Thyroid gland (tissue), 4 donors: ENCODE measurements at places on chromosomes 2 and 18.
A peak's percentile ranks its signal among the peaks of the same experiment; 100 is the strongest.

- DNase-seq = no peak
These were observed 3.6 kb upstream of the DLX2 start for GRCh38 chr2:172106108-172106961.

GRCh38 chr2:203909261-203909967 is 27.1 kb upstream of the ICOS start:
- DNase-seq = no peak

DNA sequence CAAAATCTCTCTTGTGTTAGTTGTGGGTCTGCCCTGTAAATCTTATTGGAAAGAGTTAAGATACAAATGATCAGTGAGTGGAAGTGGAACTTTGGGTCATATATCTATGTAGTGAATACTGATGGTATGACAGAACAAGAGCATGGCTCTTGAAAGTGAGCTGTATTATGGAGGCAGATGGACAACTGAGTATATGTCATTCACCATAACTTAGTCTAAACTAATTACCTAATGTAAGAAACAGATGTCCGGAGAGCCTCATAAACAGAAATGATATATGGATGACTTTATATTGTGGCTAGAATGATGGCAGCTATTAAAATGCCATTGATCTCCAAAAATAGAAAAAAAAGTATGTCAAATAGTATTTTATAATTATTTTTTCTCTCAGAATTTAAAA is 72.4 kb downstream of the FASTKD2 start:
- DNase-seq = no peak

DNA sequence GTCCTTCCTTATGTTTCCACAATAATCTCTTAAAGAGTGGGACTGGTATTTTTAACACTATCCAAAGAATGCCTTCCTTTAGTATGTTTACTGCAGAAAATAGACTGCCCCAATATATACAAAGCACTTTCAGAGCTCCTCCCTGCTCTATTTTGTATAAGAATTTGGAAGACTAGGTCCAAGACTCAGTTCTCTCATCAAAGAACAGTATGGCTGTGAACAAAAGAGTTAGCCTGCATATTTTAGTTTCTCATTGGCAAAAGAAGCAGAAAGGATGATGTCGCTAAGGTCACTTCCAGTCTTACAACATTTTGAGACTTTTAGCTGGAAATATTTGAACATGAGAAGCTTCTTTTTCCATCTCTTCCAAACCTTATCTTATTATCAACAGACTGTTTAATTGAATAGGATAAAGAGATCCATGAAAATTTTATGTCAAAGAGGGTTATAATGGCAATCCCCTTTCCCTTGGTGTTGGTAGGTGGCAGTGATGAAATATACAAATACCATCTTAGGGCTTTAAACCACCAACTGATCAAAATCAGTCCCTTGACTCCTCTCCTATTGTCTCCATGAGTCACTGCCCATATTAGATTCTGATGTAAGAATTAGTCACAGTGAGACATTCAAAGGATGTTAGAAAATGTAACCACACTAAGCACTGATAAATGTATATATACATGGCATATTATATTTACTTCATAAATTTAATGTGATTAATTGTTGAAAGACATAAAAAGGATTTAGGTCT is 266.9 kb upstream of the DSEL start:
- DNase-seq = no peak

GRCh38 chr2:188279093-188279445 is 12.6 kb upstream of the GULP1 start:
- no peak for DNase-seq

DNA sequence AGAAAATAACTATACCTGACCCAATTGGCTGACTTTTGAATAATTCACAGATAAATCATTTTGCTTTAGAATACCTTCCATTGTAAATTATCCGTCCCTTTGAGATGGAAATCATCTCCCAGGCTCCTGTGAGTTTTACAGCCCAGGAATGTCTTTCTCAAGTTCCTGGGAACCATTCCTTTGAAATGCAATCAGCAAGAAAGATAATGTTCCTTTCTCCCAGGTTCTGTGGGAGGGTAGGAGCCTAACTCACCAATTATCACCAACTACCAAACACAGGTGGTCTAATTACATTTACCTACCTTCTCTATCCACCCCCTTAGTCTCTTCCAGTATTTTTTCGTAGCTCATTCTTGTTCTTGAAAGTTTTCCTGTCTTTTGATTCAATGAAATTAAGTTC is 1016.0 kb downstream of the SOCS6 start:
- no peak for DNase-seq

DNA sequence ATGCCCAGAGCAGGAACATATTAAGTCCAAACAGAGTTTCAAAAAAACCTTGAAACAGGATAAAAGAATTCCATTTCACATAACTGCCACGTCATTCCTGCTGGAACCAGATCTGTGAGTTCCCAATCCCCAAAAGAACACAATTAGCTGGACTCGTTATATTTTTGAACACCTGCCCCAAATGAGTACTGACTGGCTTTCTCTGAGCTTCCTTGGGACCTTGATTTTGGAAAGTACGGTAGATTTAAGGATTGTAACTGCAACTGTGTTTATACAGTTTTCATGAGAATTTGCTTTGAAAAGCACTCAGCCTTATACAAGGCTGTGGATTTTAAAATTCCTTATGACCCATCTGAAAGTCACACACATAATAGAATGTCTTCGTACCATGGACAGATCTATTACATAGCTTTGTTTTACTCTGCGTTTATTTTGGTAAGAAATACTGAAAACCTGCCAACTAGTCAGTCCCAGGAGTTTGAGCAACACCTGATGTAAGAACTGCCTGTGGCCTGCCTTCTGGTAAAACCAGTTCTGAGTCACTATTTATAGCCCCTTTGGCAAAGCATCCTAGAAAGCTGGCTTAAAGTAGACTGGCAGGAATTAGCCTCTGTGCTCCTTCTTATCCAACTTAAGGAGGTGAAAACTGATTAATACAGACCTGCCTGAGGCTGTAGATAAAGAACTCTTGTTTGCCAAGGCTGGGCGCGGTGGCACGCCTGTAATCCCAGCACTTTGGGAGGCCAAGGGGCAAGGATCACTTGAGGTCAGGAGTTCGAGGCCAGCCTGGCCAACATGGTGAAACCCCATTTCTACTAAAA is 48.1 kb downstream of the MERTK start:
- peak; percentile 74 for DNase-seq

GRCh38 chr18:57352761-57353136 is 392 bp downstream of the ST8SIA3 start:
- DNase-seq = no peak

DNA sequence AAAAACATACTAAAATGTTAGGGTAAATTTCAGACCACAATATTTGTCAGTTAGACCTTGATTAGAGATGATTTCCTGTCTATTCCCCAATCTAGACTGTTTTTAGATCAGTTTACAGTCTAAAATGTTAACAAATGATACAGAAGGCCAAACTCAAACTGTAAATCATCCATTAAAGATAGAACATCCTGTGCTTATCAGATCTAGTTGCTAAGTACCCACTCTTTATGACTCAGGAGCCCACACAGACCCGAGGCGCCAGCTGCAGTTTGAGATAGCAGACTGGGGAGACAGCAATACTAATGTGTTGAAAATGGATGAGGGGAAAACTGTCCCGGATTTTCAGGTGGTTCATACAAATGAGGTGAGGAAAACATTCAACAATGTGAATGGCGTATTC is 113.3 kb downstream of the SCG2 start:
- no peak for DNase-seq

DNA sequence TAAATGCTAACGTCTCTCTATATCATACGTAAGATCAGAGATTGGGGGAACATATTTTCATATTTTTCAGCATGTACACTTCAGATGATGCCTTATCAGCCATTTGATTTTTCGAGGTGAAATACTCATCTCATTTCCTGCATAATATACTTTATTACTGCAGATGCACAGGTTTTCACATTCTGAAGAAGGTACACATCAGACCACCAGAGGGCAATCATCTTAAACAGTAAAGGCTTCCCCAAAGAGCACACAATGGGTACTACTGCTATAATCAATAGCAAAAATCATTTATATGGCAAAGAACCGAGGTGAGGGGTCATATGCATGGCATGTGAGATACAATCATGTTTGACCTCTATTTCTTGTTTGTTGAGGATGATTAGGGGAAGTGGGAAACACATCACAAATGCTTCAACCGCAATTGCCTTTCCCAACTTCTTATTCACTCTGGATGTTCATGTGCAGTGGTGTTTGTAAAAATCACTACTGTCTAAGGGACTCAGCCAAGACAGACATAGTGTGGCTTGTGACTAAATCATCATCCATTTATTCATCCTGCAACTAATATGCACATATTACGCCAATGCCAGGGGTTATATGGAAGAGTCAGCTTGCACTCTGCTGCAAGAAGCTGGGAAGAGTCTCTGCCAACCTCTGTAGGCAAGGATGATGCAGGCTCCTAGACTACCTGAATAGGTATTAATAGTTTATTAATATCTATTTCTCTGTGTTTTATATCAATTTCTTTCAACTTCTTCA is 118.7 kb downstream of the EPB41L3 start:
- DNase-seq = no peak

DNA sequence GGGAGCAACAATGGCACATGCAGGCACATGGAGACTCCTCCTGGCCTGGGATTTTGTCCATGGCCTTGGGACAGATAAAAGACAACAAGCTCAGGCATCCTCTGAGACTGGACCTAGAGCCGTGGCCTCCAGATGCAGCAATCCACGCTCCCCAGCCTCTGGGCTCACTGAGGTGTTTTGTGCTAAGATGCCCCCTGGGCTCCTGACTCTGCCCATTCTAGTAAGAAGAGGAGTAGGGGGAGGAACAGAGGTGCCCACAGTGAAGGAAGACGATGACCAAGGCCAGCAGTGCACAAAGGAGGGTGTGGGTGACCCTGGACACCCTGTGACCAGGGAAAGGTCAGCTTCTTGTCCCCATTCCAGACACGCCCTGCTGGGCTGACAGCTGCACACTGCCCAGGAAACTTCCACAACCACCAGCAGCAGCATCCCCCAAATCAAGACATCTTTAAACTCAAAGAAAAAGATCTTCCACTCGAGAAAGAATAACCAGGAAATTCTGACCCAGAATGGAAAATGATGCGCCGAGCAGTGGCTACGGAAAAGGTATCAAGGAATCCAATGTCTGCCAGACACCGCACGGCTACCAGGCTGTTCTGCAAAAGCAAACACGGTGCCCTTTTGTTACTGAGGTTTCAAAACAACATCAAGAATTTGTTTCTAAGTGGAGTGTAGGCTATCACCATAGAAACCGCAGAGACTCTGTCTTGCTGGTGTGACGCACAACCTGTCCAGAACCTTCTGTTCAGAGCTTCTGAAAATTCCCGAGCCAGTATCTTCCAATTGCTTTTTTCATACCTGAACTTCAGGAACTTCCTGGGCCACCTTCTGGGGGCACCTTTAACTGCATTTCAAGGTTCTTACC is 65.5 kb downstream of the ZNF516 start:
- peak; percentile 48 for DNase-seq

DNA sequence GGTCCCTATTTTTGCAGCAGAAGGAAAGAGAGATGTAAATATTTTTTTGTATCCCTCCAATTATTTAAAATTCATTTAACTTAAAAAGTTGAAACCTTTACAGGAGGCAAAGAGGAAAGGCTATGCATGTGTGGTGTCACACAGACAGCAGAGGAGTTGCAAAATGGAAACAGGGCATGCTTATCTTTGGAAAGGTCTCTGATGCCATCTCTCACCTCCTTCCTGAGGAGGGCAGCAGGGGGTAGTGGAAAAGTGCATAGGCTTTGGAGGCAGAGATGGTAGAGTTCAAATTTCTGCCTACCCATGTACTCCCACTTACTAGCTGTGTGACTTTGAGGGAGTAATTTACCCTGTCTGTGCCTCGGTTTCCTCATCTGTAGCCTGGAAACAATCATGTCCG is 99.6 kb upstream of the MCFD2 start:
- DNase-seq = no peak

- no peak for DNase-seq
These were observed 103.7 kb downstream of the CTAGE1 start for GRCh38 chr18:22314001-22314400.

GRCh38 chr18:77045677-77046076 is 86.9 kb downstream of the MBP start:
- DNase-seq = no peak
